ENCODE measurements at places on chromosomes 2 and 18.

- DNase-seq = no peak
Observed at GRCh38 chr2:159976527-159977160, 85.8 kb downstream of the PLA2R1 start.

GRCh38 chr2:216023055-216023648 is 9.8 kb upstream of the MREG start:
- no peak for DNase-seq

DNA sequence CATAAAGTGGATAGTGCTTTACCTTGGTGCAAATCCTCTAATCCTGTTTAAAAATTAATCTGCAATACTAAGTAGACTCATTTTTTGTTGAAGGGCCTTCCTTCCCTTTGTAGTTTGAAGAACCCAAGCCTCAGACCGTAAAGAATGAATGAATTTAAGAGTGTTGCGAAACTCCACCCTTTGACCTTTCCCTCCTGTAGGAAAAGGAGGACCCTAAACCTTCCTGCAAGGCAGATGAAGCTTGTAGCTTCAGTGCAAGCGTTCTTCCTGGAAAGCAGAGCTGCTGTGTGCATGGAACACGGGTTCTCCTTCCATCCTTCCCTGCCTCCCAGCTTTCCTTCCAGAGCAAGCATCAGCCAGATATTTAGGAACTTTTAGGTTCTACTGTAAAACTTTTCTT is 1.7 kb downstream of the IMPA2 start:
- no peak for DNase-seq

GRCh38 chr2:105518897-105519296 is 120.0 kb upstream of the FHL2 start:
- DNase-seq = no peak
